ENCODE measurements at places on chromosomes 1 and 21.

GRCh38 chr1:181179987-181180365 lies 91.5 kb downstream of the IER5 start:
- no peak for DNase-seq

DNA sequence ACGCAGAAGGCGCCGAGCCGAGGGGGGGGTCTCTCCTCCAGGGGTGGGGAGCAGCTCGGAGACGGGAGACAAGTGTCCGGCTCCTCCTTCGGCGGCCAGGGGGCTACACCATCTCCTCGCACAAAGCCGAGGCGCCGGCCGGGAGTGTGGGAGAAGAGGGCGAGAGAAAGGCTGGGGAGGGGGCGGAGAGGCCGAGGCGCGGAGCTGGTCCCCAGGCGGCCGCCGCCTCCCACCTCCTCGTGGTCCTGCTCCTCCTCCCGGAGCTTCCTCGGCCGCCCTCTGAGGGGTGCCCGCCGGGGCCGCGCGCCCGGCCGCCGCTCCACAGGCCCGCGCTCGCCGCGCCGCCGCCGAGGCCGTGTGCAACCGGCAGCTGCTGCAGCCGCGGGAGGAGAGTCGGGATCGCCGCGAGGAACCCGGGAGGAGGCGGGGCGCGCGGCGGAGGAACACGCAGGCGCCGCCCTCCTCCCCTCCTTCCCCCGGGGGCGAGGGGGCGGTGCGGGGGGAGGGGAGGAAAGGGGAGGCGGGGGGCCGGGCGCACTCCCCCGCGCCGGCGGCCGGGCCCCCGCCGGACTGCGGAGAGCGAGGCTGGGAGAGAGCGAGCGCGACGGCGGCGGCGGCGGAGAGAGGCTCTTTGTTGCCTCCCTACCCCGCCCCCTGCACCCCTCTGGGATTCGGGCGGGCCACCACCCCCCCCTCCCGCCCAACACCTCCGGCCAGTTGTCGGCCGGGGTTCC lies at the start of gene ENAH:
Gene ENAH, minus strand, starts transcription at position 395 of the 734 bp plus-strand sequence. CDS start 433 bp downstream, outside the sequence.
- peak; percentile 14 for DNase-seq

DNA sequence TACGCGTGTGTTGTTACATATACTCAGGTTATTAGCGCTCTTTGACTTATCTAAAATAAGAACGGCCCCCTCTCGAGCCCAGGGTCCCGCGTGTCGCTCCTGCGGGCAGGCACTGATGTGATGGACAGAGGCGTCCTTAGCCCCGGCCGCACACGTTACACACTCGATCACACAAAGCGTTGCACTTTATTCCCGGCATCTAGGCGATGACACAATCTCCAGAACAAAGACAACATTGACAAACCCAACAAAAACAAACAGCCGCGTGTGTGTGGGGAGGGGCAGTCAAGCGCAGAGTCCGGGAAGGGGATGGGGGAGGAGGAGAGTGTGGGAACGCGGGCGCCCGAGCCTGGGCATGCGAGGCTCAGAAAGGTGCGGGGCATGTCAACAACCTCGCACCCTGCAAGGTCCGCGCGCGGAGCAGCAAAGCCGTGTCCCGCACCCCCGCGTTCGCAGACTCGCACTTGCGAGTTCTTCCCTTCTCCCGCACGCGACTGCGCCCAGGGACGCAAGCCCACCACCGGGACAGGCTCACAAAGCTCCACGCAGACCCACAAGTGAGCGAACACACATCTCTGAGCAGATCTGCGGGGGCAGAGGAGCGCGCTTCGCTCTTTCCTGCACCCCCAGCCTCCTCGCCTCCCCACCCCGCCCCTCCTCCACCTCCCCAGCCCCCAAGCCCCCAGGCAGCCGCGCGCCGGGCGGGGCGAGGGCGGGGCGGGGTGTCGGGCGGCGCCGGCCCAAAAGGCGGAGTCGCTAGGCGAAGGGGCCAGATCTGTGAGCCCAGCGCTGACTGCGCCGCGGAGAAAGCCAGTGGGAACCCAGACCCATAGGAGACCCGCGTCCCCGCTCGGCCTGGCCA lies at the start of gene EFNA1:
Gene EFNA1, plus strand, starts transcription at position 772 of the 862 bp plus-strand sequence. CDS start 102 bp downstream, outside the sequence.
- DNase-seq = peak; percentile 11

- DNase-seq = no peak
Measured at GRCh38 chr1:172085317-172085716, 244.0 kb downstream of the DNM3 start.

GRCh38 chr1:246566813-246567645 lies 773 bp downstream of the CNST start:
- peak; percentile 41 for DNase-seq

DNA sequence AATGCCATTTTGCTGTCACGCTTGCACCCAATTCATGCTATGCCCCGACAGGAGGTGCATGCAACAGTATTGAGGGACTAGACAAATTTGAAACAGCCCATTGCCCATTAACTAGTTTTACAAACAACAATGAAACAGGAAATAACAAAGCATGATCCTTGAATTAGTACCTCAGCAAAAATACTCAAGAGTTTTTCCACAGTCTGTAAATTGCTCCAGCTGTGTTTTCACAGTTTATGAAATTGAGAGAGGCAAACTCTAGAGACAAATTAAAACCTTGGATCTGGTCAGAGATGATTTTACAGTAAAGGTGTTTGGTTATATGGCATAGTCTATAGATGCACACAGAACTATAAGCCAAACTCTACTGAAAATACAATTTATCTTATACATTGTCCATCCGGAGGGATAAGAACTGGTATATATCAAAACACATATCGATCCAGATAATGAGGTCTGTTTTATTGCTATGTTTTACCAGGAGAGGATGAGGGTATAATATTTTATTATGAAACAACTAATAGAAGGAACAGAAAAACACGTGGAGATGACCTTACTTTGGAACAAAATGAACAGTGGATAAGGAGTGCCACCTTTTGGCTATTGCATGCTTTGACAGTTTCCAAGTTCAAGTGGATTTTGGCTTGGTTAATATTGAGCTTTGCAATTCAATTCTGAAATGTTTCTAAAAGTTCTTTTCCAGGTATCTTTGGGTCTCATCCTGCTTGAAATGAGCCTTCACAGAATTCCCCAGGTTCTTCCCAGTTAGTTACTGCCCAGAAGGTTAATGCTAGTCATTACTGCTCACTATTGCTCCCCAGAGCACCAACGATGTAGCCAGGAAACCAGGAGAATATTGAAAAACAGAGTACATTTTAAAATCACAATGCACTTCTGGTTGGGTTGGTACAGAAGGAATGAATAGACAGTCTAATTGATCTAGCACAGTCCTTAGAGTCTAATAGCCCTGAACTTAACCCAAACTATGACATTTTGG lies 45.7 kb downstream of the ZC3H11B start:
- peak; percentile 23 for DNase-seq

GRCh38 chr1:31725777-31726535 lies 22.1 kb upstream of the COL16A1 start:
- no peak for DNase-seq

DNA sequence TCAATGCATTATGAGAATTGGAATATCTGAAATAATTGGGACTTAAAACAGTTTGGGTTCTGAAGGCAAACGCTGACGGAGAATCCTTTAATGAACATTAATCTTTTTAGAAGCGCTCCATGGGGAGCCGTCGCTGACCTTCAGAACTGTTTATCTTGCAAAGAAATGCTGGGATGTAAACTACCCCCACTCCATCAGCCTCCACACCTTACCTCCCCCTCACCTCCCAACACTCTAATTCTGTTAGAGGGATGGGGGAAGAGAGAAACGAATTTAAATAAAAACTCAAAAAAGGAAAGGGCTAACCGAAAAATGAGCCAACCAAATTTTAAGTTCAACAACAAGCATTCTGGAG lies 44.1 kb upstream of the DNAJC6 start:
- DNase-seq = no peak

GRCh38 chr1:153430166-153430553 lies 13.8 kb downstream of the S100A7A start:
- no peak for DNase-seq

DNA sequence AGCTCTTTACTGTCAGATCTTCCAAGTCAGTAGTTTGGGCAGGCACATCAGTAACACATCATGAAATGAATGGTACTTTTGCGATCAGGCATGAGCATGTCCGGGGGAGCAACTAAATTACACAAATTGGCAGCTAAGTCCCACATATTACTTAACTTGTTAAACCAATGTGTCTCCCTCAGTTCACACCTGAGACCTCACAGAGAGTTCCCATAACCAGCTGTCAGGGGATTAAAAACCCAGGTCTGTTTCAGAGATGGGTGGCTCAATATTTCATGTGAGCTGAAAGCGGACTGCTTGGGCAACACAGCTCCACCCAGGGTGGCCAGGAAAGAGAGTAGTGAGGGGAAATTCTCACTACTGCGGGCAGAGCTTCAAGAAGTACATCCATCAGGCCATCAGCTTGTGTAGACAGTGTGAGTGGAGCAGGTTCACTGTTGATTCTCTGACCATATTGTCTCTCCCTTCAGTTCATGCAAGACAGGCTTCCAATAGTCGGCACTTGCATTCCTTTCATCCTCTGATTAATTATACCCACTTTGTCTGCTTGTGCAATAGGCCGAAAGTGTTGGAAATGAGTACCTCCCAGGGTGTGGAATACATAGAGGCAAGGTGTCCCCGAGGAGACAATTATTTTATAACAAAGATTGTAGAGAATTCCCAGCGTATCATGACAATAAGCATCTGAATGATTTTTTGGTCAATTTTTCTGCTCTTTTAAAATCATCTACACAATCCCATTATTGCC lies 139.9 kb downstream of the PTGER3 start:
- DNase-seq = no peak

DNA sequence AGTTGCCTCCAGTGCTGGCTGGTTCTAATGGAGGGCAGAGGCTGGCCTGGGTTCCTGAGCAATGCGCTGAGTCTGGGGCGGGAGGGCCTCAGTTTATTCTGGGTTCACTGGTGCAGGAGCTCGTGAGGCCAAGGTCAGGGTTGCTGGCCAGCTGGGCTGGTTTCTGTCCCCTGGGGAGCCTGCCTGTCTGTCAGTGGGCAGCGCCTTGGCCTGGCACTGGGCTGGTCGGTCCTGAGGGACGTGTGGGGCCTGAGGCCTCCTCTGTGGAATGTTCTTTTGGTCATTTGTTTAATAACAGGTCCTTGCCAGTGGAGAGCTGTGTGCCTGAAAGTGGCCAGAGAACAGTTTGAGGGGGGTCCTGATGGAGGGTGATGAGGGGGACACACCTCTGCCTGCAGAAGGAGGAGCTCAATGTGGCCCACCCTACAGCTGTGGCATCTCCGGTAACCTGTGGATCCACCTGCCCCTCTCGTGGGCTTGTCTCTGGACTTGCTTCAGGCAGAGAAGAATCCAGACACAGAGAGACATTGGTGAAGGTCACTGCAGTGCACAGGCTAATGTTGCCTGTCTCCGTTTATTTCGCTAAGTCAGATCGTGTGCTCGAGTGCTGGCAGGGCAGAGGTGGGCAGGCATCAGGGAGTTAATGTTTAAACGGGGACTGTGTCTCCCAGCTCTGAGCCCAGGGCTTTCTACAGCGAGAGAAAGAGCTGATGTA lies 34.6 kb downstream of the COQ8A start:
- no peak for DNase-seq

GRCh38 chr1:159897962-159898361 lies 2.0 kb downstream of the CFAP45 start:
- DNase-seq = no peak

DNA sequence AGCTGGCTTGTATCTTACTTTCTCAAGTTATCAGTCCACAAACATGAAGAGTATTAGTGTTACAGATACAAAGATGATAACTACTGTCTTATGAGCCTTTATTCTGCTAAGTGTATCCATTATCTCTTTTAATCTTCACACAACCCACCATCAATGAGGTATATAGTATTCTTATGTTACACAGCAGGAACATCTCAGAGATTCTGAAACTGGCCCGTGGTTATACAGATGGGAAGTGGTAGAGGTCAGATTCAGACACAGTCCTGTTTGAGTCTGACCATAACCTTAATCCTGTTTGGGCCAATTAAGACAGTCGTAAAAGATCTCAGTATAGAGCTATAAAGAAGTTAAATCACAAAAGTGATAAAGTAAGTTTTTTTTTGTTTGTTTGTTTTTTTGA lies 5.1 kb upstream of the TMEM269 start:
- DNase-seq = no peak

DNA sequence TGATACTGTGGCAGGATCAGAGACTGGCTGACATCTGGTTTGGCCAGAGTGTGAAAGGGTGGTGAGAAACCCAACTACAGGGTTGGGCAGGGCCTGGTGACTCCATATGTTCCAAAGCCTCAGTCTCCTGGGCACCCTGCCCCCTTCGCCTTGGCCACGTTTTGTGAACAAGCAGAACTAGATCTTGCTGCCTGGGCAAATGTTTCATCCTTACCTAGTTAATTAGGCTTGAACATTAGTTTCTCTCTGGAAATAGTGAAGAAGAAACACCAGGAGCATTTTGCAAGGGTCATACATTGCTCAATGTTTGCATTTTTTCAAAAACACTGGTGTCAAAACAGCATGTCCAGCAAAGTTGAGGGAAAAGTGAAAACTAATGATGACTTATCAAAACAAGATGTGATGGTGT lies 60.5 kb downstream of the MAP3K7CL start:
- DNase-seq = no peak

DNA sequence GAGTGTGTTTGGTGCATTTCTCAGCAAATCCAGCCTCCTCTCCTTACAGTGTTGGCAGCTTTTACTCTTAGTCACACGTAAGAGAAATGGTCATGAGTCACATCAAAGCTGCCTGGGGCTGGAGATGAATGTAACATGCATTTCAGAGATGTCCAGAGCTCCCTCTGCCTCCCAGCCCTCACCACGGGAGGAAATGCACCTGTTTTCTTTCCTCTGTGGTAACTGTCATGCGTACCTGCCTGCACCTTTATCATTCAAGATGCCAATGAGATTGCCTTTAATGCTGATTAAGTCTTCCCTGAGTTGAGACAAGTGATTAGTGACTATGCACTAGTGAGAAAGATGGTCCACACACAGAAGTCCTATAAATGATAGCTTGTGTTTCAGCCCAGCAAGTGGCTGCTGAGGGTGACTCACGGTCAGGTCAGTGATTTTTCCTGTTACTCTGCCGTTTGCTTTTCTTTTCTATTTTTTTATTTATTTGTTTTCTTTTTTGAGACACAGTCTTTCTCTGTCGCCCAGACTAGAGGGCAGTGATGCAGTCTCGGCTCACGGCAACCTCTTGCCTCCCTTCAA lies 277.3 kb upstream of the FMN2 start:
- DNase-seq = peak; percentile 92

DNA sequence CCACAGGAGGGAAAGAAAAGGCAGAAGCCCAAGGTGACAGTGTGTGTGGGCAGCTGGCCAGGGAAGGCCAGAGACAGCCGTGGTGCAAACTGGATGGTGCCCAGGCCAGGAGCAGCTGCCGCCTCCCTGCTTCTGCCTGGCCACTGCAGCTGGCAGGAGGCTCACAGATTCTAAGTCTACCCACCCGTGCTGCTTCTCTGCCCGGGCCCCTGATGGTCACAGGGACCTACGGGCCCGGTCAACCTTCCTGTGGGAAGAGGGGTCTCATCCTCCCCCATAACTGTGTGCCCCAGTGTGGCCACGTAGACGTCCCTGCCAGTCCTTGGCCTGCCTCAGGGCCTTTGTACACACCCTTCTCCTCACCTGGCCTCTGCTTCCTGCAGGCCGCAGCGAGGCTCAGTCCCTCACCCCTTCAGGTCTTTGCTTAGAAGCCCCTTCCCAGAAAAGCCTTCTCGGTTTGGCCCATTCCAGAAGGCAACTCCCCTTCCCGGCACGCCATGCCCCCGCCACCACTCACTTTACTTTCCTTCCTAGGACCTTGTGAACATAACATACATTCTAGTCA lies 192.6 kb upstream of the AJAP1 start:
- DNase-seq = no peak
